Left ventricle myocardium inferior (tissue), 1 donor: ENCODE measurements at places on chromosomes 13 and 19.

GRCh38 chr13:74438901-74439300, 304.7 kb upstream of the KLF12 start:
- no peak for DNase-seq

- DNase-seq = no peak
Measured at GRCh38 chr13:76994281-76994680, 2.4 kb downstream of the CLN5 start.

DNA sequence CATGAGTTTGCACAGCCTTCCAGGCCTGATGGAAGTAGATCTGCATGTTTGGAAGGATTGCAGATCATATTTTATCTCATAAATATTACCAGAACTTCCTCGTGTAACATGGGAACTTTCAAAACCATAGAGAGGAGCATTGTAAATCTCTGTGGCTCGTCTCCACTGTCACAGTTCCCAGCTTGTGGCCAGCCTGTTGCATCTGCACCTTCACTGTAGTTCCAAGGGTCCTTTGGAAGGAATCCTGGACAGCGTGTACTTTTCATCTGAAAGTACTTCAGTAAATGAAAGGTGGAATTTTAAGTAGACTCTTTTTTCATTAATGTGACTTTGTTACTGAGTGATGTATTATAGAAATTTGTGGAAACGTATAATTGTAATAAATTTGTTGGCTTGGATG, 105.4 kb downstream of the ATP11A start:
- no peak for DNase-seq

DNA sequence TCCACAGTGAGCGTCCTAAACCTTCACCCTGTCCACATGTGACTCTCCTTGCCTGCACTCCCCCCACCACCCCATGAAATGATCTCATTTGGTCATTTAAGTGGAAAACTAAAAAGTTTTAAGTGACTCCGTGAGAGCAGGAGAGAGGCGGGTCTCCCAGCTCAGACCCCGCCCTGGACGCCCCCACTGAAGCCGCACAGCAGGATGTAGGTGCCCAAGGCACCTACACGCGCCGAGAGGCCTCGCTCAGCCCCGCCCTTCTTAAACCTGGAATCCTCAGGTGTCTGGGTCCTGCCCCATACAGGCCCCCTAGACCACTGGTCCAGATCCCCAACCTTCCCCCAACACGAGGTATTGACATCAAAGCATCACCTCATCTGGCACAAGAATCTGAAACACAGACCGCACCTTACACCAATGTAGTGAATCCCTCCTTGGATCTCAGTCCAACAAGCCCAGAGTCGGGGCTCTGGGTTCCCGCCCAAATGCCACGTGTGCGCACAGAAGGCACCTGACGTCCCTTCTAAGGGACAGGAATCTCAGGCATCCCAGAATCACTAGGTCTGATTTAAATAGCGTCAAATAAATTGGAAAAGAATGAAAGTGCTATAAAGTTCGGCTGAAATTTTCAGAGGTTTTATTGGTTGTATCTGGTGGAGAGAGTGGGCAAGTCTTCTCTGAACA, 3.5 kb downstream of the IGFL1 start:
- DNase-seq = no peak

DNA sequence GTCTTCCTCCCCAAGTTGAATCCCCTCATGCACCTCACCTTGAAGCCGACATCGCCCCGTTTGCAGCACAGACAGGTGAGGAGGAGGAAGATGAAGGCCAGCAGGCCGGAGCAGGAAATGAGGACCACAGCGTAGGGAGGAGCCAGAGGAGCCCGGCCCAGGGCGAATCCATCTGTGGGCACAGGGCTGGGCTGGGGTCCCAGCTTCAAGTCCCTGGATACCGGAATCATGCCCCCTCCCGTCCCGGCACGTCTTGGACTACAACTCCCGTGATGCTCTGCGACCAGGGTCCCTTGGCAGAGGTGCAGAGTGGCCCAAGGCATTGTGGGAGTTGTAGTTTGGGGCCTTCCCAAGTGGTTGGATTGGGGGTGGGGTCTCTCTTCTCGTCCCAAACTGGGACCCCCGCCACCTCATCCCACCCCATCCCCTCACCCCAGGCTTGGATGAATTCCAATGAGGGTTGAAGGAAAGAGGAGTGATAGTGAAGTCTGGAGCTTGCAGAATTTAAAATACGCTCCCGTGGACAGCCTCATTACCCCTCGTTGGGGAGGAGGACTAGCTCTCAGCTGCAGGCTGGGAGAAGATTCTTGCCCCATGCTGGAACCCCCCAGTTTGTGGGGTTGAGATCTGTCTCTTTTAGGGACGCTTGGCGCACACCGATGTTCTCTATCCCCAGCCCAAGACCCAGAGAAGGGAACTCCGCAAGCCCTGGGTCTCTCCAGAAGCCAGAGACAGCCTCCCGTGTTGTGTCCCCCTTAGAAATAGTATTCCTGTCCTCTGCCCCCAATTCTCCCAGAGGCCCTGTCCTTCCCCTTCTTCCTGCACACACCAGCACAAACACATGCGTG, 990 bp downstream of the LMTK3 start:
- DNase-seq = peak; percentile 64

- DNase-seq = no peak
Measured at GRCh38 chr13:76620036-76620435, 266.2 kb downstream of the KCTD12 start.

- DNase-seq = no peak
Measured at GRCh38 chr13:79522583-79522982, 41.6 kb downstream of the NDFIP2 start.

- DNase-seq = no peak
Measured at GRCh38 chr13:48961379-48961778, 14.3 kb upstream of the FNDC3A start.

DNA sequence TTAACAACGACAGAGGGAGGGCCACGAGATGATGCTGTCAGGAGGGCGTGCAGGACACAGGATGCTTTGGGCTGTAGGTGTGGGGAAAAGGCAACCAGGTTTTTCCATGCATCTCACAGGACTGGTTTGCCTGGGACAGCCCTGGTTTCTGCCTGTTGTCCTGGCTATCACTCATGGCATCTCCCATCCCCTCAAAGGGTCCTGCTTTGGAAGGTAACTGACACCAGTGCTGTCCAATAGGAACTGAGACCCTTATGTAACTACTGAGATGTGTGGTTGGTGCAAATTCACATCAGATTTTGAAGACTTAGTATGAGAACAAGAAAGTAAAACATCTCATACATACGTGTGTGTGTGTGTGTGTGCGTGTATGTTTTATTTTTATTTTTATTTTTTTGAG, 144.2 kb downstream of the URI1 start:
- no peak for DNase-seq

DNA sequence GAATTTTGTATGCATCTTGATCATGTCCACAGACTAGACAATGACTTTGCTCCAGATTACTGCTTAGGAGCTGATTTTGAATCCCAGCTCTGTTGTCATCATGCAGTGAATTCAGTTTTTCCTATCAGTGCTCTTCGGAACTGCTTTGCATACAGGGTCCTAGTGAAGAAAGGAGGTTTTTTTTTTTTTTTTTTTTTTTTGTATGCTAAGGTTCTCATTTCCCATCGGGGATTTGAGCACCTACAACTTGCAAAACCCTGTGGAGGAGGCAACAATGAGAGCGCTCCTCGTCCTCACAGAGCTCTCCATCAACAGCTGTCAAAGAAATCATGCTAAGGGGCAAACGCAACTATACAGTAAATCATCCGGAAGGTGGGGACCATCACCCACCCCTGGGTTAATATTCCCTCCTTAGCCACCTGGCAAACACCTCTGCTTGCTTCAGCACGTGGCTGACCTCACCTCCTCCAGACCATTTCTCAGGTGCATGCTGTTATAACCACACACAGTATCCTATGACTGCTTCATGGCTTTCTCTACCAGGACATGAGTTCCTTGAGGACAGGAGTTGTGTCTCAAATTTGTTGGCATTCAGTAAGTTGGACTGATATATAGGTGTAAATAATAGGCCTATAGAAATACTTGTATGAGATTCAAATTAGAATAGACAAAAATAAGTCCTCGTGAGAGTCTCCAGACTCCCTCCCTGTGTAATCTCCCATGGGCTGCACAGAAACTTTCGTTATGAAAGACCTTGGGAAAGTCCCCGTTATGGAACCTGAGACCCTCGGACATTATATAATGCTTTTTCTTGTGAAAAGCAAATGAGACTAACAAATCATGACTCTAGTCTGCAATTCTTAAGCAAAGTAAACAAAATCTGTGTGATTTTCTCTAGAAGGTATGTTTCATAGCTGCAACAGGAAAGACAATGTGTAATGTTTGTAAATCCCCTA, 113.8 kb downstream of the KATNAL1 start:
- DNase-seq = no peak

DNA sequence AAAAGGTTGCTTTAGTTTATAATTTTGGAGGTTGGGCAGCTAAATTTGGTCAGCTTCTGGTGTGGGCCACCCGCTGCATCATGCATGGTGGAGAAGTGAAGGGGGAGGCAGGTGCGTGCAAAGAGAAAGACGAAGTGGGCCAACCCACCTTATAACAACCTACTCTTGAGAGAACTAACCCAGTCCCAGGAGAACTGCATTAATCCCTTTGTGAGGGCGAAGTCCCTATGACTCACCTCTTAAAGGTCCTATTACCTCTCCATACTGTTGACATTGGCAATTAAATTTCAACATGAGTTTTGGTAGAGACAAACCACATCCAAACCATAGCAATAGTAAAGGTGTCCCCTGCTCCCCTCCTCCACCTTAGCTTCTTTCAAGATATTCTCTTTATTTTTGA, 7.7 kb upstream of the FGF9 start:
- no peak for DNase-seq

GRCh38 chr19:51743405-51743804, 8.3 kb downstream of the FPR1 start:
- no peak for DNase-seq

- no peak for DNase-seq
Measured at GRCh38 chr13:21641629-21642028, 29.2 kb upstream of the FGF9 start.

DNA sequence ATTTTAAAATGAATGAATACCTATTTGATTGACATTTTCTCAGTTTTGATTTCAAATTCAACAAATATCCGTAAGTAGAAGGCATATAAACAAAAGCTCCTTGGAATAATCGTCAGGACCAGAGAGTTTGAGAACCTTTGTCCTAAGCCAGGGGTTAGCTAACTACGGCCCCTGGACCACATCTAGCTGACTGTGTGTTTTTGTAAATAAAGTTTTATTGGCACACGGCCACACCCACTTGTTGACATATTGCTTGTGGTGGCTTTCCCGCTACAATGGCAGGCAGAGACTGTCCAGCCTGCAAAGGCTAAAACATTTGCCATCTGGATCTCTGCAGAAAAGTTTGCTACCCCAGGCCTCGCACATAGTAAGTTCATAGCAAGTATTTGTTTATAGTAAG, 83.4 kb downstream of the GNG7 start:
- DNase-seq = no peak
